CD4-positive, alpha-beta T cell treated with Interferon gamma for 1 hour (primary cell): ENCODE measurements at places on chromosomes 1 and 21.

- no peak for DNase-seq
Measured at GRCh38 chr1:233514946-233515391, 98.9 kb upstream of the KCNK1 start.

DNA sequence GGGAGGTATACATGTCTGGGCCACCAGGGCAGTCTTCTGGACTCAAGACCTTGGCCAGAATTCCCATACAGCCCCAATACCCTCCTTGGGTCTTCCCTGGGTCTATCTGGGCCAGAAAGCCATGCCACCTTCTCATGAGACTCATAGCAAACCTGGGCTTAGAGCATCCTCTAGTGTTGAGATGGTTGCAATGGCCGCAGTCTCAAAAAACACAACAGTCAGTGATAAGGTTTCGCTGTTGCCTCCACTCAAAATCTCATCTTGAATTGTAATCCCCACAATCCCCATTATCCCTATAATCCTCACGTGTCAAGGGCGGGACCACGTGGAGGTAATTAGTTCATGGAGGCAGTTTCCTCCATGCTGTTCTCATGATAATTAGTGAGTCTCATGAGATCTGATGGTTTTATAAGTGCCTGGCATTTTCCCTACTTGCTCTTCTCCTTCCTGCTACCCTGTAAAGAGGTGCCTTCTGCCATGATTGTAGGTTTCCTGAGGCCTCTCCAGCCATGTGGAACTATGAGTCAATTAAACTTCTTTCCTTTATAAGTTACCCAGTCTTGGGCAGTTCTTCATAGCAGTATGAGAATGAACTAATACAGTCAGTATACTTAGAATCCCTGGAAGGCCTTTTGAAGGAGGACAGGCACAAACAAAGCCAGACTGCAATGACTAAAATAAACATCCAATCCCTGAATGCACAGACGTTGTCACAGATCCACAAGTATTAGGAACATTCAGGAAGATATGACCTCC is 77.0 kb downstream of the CTH start:
- DNase-seq: no peak

DNA sequence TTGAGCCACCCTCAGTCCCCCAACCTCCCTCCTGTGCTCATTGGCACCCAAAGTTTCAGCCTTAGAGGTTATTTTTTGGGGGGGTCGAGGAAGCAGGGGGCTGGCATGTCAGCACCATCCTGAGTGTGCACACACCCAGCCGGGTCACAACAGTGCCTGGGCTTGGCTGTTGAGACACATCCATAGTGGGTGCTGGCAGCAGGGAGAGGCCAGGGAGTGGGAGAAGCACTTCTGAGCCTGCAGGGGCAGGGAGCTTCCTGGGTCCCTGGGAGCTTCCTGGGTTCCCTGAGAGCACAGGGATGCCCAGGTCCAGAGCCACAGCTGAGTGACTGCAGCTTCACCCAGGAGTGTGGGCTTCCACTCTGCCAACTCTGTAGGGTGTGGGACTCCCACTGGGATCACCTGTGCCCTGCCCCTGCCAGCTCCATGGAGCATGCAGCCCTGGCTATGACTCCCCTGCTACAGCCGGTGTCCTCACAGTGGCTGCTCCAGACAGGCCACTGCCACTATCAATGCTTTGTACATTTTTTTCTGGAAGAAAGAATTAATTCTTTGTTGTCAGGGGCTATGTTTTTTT is 240.4 kb downstream of the PTGER3 start:
- no peak for DNase-seq

DNA sequence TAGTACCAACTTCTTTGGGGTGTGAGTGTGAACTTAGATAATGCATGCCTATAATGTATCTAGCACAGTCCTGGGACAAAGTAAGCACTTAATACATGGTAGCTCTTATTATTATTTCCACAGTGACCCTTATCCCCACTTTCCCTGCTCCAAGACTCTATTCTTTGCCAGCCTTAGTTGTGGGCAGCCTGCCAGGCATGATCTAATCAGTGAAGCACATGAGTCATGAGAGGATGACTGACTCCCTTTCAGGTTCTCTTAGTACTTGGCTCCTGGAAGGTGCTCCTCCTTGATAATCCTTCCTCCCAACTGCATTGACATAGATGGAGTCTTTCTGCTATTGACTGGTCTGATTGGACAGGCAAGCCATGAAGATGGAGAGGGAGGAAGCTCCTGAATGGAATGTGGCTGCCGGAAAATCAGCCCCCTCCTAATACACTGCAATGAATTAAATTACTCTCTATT is 17.4 kb upstream of the GNG12 start:
- no peak for DNase-seq

DNA sequence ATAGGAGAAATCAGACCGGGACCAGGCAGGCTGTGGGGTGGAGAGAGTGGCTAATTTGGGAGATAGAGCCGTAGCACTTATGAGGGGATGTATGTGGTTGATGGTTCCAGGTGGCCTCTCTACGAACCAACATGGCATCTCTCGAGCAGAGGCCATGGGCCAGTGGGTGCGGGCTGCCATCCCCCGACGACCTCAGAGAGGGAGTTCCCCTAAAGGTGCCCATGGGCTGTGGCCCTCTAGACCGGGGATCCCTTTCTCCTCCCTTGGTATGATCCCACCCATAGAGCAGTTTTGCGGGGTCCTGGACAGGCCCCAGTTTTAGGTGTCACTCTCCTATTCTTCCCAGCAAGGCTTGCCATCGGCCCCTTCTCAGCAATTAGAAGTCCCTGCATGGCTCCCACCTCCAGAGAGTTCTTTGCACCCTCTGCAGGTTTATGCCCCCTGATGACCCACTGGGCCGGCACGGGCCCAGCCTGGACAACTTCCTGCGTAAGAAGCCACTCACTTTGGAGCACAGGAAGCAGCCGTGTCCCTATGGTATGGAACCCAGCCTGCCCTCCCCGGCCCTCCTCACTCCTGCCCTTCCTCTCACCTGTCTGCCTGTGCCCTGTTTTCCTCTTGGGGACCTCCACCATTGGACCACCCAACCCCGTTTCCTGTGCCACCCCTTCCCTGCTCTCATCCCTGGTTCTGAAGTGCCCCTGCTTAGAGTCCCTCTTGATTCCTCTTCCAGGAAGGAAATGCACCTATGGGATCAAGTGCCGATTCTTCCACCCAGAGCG is 7.8 kb downstream of the ZC3H12A start:
- DNase-seq: no peak

- no peak for DNase-seq
Measured at GRCh38 chr1:227299241-227299627, 19.1 kb downstream of the CDC42BPA start.
